ENCODE measurements at places on chromosomes 3 and 15. TPM values are rescaled to one million over a fixed set of nuclear protein-coding genes. Genes with fewer than 3 reads are reported as not detected.

SPG21 gene
- 88.1 TPM for total RNA-seq

GRCh38 chr3:31188112-31188511 is 293.7 kb upstream of the GADL1 start:
- no peak for DNase-seq

DNA sequence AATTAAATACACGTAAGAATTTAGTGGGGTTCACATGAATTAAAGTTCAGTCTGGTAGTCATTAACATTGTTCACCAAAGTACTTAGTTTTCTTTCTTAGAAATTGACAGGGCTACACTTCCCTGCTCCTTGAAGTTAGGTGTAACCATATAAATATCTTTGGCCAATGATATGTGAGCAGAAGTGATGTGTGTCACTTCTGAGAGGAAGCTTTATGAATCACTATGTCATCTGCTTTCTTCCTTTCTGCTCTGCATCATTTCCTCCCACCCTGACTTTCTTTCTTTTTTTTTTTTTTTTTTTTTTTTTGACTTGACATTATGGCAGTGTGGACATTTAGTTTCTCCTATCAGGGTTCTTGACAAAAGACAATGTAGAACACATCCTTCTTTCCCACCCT is 156.2 kb upstream of the COL8A1 start:
- DNase-seq = no peak

DNA sequence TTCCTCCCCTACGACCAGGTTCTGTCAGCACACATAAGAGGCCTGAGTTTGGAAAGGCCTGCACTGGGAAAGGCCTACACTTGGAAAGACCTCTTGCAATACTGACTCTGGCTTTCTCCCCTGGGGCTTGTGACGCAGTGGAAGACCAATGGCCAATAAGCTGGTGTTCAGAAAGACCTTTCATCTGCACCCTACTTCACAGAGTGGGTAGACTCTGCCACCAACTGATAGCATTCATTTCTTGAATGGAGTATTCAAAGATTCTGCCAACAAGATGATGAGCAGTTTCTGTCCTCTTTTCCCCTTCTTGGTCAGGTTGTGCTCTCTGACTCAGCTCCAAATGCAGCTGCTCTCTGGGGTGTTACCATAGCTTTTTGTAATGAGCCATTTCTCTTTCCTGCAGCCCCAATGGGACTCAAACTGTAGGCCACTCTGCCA is 48.8 kb downstream of the TIPARP start:
- DNase-seq = no peak

- no peak for DNase-seq
Observed at GRCh38 chr3:136192831-136193230, 3.3 kb downstream of the MSL2 start.

- DNase-seq = no peak
Observed at GRCh38 chr15:92809880-92810361, 90.2 kb upstream of the CHD2 start.

- no peak for DNase-seq
Observed at GRCh38 chr15:28271697-28272260, 50.2 kb downstream of the HERC2 start.

DNA sequence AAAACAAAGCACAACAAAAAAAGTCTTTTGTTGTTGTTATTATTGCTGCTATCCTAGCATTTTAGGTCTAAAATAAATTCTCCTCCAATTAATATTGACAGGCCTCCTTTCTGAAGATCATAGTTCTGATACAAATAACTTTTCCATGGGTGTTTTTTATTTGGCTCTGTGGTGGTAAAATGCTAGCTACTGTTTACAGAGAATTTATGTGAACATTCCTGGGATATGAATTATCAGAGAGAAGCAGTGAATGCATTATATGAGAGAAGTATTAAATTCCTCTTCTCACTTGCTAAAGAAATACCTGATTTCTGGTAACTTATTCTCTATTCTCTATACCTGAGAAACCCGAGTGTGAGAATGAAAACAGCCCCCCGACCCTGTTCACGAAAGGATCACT is 57.5 kb upstream of the TMCO5A start:
- no peak for DNase-seq
